ENCODE measurements at places on chromosomes 12 and 14.

DNA sequence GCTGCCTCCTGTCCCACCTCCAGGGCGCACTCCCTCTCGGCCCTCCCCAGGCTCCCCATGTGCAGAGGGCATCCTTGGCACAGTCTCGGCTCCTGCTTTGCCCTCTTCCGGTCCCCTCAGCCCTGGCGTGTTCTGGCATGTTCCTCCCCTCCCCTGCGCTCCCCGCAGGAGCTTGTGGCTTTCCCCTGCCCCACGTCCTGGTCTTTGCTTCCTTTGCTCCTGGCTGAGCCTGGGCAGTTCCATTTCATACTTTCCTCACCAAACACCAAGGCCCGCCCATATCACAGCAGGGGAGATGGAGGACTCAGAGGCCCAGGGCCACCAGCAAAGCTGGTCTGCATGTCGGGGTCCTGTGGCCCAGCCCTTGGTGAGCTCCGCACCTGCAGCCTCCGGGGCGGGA lies 56.0 kb downstream of the FBRSL1 start:
- DNase-seq, result no peak

DNA sequence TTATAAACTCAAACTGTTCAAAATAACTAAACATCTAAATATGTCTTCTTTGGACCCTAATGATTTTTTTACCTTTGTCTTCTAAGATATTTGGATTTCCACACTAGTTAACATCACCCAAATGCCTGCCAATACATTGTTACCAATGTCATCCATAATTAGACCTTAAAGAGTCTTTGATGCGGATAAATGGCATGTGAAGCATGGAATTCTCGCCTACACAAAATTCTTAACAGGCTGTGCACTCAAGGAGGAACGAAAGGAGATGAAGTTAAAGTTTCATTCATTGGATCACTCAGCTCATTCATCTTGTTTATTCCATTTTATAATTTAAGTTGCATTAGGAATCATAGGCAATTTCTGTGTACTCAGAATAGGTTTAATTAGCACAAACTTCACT lies 219.7 kb downstream of the ACSS3 start:
- no peak for DNase-seq

DNA sequence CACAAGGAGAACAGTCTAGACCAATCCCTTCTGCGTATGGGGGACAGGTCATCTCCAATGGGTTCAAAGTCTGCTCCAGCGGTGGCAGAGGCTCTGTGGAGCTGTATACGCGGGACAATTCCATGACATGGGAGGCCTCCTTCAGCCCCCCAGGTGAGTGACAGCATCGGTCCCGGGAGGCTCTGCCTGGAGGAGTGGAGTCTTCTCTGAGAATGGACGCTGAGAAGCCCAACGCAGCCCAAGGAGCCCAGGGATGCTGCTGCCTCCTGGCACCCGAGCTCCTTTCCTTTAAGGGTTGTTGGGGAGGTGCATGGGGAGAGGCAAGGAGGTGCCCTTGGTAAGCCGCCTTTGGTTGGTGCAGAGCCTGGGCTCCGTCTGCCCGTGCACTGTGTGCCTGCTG lies 28.2 kb downstream of the ADGRD1 start:
- no peak for DNase-seq

- DNase-seq, result no peak
Measured at GRCh38 chr14:33232031-33232430, 293.4 kb downstream of the NPAS3 start.

GRCh38 chr14:71579331-71579730 lies 352.9 kb upstream of the RGS6 start:
- DNase-seq, result no peak

- DNase-seq, result no peak
Measured at GRCh38 chr14:88421286-88421685, 35.8 kb downstream of the SPATA7 start.

DNA sequence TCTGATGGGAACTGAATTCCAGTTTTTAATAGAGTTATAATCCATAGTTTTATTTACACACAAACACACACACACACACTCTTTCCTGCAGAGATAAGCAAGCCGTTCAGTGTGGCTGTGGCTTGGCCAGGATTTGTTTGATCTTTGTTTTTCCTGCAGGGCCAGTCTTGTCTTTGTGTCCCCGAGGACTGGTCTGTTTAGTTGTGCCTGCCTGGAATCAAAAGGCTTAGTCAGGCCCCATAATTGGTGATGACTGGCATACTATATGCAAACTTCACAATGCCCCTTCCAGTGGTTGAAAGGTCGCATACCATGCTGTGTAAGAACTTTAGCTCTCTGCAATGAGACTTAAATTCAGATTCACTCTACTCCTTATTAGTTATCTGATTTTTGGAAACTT lies 26.0 kb downstream of the WBP11 start:
- DNase-seq, result no peak
